ENCODE measurements at places on chromosomes 3 and 15. TPM values are rescaled to one million over a fixed set of nuclear protein-coding genes. Genes with fewer than 3 reads are reported as not detected.

DNA sequence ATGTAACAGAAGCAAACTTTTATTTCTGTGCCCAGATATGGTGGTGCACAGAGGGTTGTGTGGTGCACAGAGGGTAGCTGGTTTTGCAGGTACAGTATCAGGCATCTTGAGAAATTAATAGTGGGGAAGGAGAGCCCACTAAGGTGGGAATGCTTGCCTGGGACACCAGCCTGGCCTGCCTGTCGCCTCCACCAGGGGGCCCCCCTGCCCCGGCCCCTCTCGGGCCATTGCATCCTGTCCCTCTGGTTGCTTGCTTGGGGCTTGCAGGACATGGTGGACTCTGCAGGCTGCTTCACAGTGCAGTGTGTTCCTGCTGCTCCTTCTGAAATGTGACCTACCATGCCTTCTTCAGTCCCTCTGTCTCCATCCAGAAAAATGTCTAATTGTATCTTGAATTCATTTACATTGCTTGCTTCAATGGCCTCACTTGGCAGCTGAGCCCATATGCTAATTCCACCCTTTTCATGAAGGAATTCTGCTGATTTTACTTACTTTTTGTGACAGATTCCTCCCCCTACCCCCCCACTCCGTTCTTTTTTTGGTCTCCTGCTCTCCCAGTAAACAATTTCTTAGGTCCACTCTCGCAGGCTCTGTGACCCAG, 73.6 kb downstream of the EEFSEC start:
- H3K4me3 ChIP-seq = no peak overlapping the region
- no peaks in the 10 kb centered on the region for H3K4me1 ChIP-seq
- no peaks in the 10 kb centered on the region for H3K27me3 ChIP-seq
- H3K27ac ChIP-seq = no peak overlapping the region
- DNase-seq = no peak

GRCh38 chr3:123818324-123818920, 65.7 kb downstream of the MYLK start:
- no peak for DNase-seq
- no peaks in the 10 kb centered on the region for H3K36me3 ChIP-seq
- no peaks in the 10 kb centered on the region for H3K27me3 ChIP-seq

GRCh38 chr15:63072809-63073277, 30.3 kb downstream of the TPM1 start:
- peaks cover 9% of the 10 kb centered on the region for H3K4me1 ChIP-seq
- H3K27ac ChIP-seq = no peak overlapping the region
- H3K4me3 ChIP-seq = no peak overlapping the region
- no peaks in the 10 kb centered on the region for H3K27me3 ChIP-seq
- no peak for DNase-seq
- no peaks in the 10 kb centered on the region for H3K36me3 ChIP-seq

PLAAT1 gene
- not detected for total RNA-seq

DNA sequence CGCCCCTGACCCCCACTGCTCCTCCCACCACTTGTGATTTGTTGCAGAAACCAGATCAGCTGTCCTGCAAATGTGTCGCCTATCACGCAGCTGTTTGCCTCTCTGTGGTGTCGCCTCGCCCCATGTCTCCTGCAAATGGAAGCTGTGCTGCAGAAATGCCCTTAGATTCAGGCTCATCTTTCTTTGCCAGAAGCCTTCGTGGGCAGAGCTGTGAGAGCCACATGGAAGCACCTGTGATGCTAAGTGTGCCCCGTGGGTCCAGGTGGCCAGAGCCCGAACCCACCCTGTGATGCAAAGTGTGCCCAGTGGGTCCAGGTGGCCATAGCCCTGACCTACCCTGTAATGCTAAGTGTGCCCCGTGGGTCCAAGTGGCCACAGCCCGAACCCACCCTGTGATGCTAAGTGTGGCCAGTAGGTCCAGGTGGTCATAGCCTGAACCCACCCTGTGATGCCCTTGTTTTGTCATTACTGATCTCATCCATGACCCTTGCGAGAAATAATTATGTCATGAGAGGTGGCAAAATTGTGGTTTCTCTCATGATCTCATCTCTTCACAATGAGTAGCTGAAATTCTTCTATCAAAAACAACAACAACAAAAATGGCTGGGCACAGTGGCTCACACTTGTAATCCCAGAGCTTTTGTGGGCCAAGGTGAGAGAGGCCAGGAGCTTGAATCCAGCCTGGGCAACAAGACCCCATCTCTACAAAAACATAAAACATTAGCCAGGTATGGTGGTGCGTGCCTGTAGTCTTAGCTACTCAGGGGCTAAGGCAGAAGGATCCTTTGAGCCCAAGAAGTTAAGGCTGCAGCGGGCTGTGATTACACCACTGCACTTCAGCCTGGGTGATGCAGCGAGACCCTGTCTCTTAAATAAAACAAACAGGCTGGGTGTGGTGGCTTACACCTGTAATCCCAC, 187.4 kb downstream of the GOLGA6L6 start:
- H3K27ac ChIP-seq = no peak overlapping the region
- no peaks in the 10 kb centered on the region for H3K4me1 ChIP-seq
- DNase-seq = no peak
- H3K27me3 ChIP-seq = no peaks in the 10 kb centered on the region
- no peaks in the 10 kb centered on the region for H3K36me3 ChIP-seq

- no peaks in the 10 kb centered on the region for H3K36me3 ChIP-seq
- H3K27ac ChIP-seq = no peak overlapping the region
- H3K4me1 ChIP-seq = no peaks in the 10 kb centered on the region
- DNase-seq = no peak
- no peak overlapping the region for H3K4me3 ChIP-seq
- H3K27me3 ChIP-seq = no peaks in the 10 kb centered on the region
Measured at GRCh38 chr3:13561967-13562366, 13.0 kb downstream of the FBLN2 start.

- H3K4me1 ChIP-seq = no peaks in the 10 kb centered on the region
- H3K27ac ChIP-seq = no peak overlapping the region
- H3K36me3 ChIP-seq = no peaks in the 10 kb centered on the region
- DNase-seq = no peak
- H3K27me3 ChIP-seq = peaks cover 18% of the 10 kb centered on the region
Measured at GRCh38 chr3:35641920-35642527, 2.7 kb downstream of the ARPP21 start.

MRPS22 gene
- 48.1 TPM for total RNA-seq

GRCh38 chr3:41190509-41191284, 8.6 kb upstream of the CTNNB1 start:
- H3K4me3 ChIP-seq = no peak overlapping the region
- no peak overlapping the region for H3K27ac ChIP-seq
- no peaks in the 10 kb centered on the region for H3K36me3 ChIP-seq
- no peaks in the 10 kb centered on the region for H3K27me3 ChIP-seq
- H3K4me1 ChIP-seq = peaks cover 10% of the 10 kb centered on the region

DNA sequence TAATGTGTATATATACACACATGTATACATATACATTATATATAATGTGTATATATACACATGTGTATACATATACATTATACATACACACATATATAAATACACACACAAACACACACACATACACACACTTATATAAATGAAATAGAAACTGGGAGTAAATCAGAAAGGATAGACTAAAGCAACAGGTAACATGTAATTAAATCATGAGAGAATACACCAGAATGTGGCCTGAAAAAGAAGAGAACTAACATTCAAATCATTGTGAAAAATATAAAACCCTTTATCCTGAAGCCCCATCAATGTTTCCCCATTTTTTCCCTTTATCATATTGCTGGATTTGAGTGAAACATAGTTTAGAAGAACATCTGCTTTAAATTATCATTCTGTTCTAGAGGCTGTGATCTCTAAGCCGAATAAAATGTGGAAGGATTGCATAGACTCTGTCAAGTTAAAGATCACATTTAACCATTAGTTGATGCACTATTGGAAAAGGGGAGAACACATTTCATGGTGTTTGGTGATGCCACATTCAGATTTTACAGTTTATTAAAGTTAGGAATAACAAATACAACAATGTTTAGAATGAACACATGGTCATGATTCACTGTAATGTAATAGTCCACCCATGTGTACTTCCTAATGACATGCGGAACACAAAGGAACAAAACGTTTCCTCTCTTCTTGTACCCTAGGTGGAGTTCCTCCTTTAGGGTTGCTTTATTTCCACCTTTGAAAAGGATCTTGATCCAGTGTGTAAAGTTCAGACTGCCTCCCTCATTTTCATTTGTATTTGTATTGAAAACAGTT, 12.5 kb upstream of the THRB start:
- no peaks in the 10 kb centered on the region for H3K36me3 ChIP-seq
- no peak overlapping the region for H3K27ac ChIP-seq
- no peak for DNase-seq
- H3K27me3 ChIP-seq = no peaks in the 10 kb centered on the region

XYLB gene
- total RNA-seq = 2.9 TPM

- peaks cover 44% of the 10 kb centered on the region for H3K4me1 ChIP-seq
- H3K36me3 ChIP-seq = no peaks in the 10 kb centered on the region
- DNase-seq = peak; percentile 86
- H3K27ac ChIP-seq = peak overlapping the region; percentile 48
Measured at GRCh38 chr15:70319466-70319865, 221.7 kb upstream of the TLE3 start.

DNA sequence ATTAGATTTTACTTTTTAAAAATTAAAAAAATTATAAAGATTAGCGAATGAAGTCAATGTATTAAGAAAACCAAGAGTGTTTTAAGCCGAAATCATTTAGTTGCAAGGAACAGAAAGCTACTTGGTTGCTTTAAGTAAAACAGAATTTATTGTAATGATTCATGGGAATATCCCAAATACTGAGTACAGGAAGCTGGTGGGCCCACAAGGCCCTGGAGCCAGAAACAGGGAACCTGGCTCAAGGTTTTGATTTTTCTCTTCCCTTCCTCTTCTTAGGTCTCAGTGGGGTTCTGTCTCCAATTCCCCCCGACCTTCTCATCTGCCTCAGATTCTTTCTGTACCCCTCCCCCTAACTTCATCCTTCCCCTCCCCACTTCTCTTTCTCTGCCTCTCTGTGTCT, 229.0 kb downstream of the TLE3 start:
- H3K27me3 ChIP-seq = no peaks in the 10 kb centered on the region
- H3K4me3 ChIP-seq = no peak overlapping the region
- DNase-seq = no peak
- no peak overlapping the region for H3K27ac ChIP-seq

CYP1A2 gene
- not detected for total RNA-seq

B3GALNT1 gene
- not detected for total RNA-seq

DNA sequence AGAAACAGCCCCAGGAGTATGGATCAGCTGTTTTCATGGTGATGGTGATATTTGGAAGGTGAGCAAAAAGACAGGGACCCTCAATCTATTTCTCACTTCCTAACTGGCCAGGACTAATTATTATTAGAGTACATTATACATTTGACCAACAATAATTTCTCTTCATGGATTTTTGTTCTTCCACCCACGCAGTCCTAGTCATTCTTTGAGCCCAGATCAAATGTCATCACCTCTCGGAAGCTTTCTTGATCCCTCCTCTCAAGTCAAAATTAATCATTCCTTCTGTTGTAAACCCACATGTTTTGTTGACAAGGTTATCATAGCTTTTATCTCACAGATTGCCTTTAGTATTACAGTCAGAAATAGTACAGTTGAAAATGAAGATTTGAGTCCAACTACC, 29.2 kb upstream of the PRICKLE2 start:
- DNase-seq = no peak
- H3K4me3 ChIP-seq = no peak overlapping the region
- H3K36me3 ChIP-seq = no peaks in the 10 kb centered on the region

CACNA1D gene
- total RNA-seq = 2.6 TPM

GPR149 gene
- not detected for total RNA-seq

LMAN1L gene
- not detected for total RNA-seq

- peaks cover 33% of the 10 kb centered on the region for H3K36me3 ChIP-seq
- H3K4me3 ChIP-seq = no peak overlapping the region
- no peaks in the 10 kb centered on the region for H3K27me3 ChIP-seq
- no peak for DNase-seq
- H3K4me1 ChIP-seq = peaks cover 4% of the 10 kb centered on the region
- H3K27ac ChIP-seq = no peak overlapping the region
Measured at GRCh38 chr3:10273702-10274305, 18.9 kb downstream of the GHRL start.

- no peaks in the 10 kb centered on the region for H3K27me3 ChIP-seq
- H3K36me3 ChIP-seq = no peaks in the 10 kb centered on the region
- H3K27ac ChIP-seq = no peak overlapping the region
Measured at GRCh38 chr3:185318141-185318540, 44.8 kb upstream of the MAP3K13 start.

GP5 gene
- total RNA-seq = not detected

GRCh38 chr15:37058316-37058985, 41.9 kb downstream of the MEIS2 start:
- H3K27me3 ChIP-seq = no peaks in the 10 kb centered on the region
- H3K36me3 ChIP-seq = no peaks in the 10 kb centered on the region
- DNase-seq = no peak

- 0 out of 2 replicates have a peak, but pooled peaks cover 3% of the 10 kb centered on the region for H3K27me3 ChIP-seq
- no peaks in the 10 kb centered on the region for H3K36me3 ChIP-seq
- no peak overlapping the region for H3K27ac ChIP-seq
- H3K4me3 ChIP-seq = no peak overlapping the region
- DNase-seq = no peak
Measured at GRCh38 chr3:139299261-139300132, 44.3 kb upstream of the MRPS22 start.

GRCh38 chr3:54347060-54347459, 224.7 kb downstream of the CACNA2D3 start:
- no peak for DNase-seq
- no peaks in the 10 kb centered on the region for H3K4me1 ChIP-seq
- H3K36me3 ChIP-seq = no peaks in the 10 kb centered on the region
- no peak overlapping the region for H3K27ac ChIP-seq

PGBD4 gene
- 2.4 TPM for total RNA-seq

- H3K27ac ChIP-seq = no peak overlapping the region
- no peak for DNase-seq
- no peaks in the 10 kb centered on the region for H3K36me3 ChIP-seq
- no peak overlapping the region for H3K4me3 ChIP-seq
Measured at GRCh38 chr3:141065841-141066805, 15.0 kb downstream of the SPSB4 start.

GRCh38 chr3:119809249-119810017, 27.5 kb downstream of the NR1I2 start:
- H3K27ac ChIP-seq = peak overlapping the region; percentile 70
- H3K27me3 ChIP-seq = no peaks in the 10 kb centered on the region
- H3K4me1 ChIP-seq = peaks cover 10% of the 10 kb centered on the region
- peak overlapping the region; percentile 79 for H3K4me3 ChIP-seq

IL17RD gene
- 0.05 TPM for total RNA-seq

DNA sequence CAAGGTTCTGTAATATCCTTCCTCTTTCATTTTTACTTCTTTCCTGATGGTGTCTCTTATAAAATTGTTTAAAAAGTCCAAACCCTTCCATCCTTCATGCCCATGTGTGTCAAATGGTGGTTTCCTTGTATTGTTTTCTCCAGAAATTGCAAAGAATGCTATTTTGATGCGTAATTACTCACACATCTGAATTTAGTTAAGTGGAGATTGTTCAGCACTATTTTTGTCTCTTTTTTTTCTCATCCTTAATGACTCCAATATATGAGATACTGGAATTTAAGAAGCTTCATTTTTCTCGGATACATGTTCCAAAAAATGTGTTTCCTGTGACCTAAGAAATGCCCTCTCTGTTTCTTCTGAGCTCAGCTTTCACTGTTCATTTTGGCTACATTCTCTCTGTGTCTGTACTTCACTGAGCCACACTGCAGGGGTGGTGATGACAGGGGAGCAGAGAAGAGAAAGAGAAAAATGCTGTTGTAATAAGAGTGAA, 799.8 kb downstream of the DIPK2A start:
- H3K36me3 ChIP-seq = no peaks in the 10 kb centered on the region
- no peaks in the 10 kb centered on the region for H3K4me1 ChIP-seq
- no peak overlapping the region for H3K27ac ChIP-seq
- no peak for DNase-seq
- H3K4me3 ChIP-seq = no peak overlapping the region

CTDSPL gene
- total RNA-seq = 0.13 TPM

- H3K27me3 ChIP-seq = no peaks in the 10 kb centered on the region
- H3K36me3 ChIP-seq = no peaks in the 10 kb centered on the region
- H3K27ac ChIP-seq = no peak overlapping the region
- DNase-seq = peak; percentile 5
- H3K4me1 ChIP-seq = no peaks in the 10 kb centered on the region
Measured at GRCh38 chr3:133256787-133257483, 142.9 kb upstream of the BFSP2 start.

Data from GM12878 (cell line).